ENCODE measurements at places on chromosomes 12 and 14.
A peak's percentile ranks its signal among the peaks of the same experiment; 100 is the strongest.

DNA sequence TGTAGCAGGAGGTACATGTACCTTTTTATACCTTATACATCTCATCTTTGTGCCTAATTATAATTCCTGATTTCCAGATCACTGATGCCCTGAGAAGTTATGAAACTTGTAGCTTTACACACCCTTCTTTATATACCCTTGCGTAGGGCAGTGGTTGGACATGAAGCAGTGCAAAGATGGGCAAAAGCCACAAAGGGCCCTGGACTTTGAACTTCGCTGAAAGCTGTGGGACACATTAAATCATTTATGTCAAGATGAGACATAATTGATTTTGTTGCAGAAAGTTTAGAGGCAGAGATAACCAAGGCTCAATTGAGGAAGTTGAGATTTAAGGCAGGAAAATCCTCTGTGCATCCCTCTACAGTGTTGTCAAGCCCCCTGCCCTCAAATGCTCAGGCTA, 170.0 kb downstream of the SLC2A13 start:
- no peak for DNase-seq

DNA sequence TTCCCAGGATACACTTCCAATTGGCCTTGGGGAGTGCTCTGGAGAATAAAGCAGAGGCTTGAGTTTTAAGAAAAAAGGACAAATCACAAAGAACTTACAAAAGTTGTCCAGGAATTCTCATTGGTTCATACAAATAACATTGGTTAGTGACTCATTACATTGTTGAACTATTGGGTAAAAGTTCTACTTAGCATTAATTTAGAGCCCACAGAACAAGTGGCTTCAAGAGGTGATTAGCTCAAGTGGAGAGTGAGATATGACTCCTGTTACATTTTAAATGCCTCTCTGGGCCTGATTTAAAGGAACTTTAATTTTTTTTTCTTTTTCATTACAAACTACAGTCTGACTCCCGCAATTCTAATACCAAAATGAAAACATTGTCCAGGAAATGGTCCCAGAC, 72.9 kb downstream of the ASCL4 start:
- DNase-seq, result no peak

- no peak for DNase-seq
These were observed 33.7 kb downstream of the GPHN start for GRCh38 chr14:66541627-66542026.

DNA sequence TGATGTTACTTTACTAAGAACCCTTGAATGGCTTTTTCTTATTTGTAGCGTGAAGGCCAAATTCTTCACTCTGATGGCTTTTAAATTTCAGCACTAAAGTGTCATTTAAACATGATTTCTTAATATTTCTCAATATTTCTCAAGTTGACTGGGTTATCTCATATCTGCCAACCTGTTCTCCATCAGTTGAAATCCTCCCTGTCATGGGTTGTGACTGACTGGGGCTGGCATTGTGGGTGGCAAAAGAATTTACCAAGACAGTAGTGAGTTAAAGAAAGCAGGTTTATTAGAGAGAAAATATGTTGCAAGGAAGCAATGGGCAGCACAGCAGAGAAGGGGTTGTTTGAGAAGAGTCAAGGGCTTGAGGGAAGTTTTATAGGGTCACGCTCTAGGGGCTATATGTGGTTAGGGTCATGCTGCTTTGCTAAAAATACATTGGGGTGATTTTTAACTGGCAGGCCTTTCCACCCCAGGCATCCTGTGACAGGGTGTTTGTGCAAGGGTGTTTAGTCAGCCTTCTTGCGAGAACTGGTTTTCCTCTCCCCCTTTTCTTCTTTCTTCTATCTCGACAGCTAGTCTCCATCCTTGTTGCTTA, 232.8 kb upstream of the SEL1L start:
- no peak for DNase-seq

GRCh38 chr12:96811083-96811482, 96.0 kb upstream of the NEDD1 start:
- DNase-seq, result no peak

DNA sequence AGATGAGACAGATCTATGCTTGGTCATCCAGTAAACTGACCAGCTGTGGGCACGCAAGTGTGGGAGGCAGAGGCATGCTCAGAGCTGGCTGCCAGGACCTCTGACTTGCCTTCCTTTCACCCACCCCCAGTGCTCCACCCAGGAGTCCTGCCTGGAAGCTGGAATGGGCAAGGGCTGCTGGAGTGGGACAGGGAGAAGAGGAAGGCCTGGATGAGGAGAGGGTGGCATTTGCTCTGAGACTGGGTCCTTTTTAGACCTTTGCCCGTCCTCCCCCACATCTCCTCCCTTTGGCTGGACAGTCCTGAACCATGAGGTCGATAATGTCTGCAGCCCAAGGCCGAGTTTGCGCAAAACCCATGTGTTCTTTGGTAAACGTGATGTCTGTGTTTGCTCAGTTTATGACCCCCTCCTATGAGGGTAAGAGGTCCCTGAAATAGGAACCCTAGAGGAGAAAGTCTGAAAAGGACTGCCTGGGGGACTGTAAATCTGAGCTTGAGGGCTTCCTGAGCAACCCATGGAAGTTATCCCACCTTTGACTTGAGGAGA, 3.8 kb upstream of the INHBE start:
- no peak for DNase-seq

DNA sequence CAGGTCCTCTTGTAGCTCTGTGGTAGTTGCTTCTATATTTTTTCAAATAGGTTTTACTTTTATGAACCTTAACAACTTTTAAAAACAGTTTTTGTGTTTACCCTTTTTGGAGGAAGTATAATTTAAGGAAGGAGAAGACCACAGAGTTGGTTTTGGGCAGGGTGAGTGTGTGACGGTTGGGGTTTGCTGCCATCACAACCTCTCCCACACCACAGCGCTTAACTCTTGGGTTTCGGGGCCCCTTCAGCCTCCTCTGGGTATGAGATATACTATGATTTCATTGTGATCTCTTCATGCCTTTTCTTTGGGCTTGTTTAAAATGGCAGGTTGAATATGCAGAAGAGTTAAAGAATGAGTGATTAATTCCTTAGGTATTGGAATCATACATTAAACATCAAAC, 228.7 kb upstream of the CRY1 start:
- no peak for DNase-seq

- no peak for DNase-seq
These were observed 234.3 kb downstream of the EFCAB11 start for GRCh38 chr14:89720076-89720687.

- DNase-seq, result no peak
These were observed at the start of gene CNTN1 for GRCh38 chr12:40691913-40692764. CNTN1 (plus strand) TSS chr12:40692439.

DNA sequence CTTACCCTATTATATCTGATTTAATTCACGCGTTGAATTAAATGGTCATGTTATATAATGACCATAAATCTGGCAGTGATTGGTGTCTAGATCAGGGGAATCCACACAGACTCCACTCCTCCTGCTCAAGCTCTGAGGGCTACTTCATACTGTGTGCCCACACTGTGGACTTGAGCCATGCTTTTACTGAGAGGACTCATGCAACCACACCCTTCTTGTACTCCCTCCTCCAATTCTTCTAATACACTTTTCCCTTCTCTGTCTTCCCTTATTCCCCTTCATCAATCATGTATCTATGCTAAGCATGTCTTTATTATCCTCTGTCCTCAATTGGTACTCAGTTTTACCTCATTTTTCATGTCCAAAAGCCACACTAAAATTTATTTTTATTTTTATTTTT, 37.7 kb upstream of the LRFN5 start:
- DNase-seq, result no peak

DNA sequence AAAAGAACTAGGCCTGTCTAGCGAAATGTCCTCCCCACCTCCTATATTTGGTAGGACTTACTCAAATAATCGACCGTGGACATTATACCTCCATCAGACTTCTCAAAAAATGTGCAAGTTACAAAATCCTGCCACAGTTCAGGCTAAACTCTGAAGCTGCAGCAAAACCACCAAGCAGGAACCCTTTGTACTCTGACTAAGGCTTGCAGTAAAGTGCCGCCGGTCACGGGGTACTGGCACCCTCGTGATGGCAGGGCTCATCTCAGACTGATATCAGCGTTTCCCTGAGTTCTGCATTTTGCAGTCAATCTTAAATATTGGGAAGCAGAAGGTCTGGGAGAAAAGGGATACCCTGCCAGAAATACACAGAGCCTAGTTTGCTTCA, 17.1 kb downstream of the SLC11A2 start:
- no peak for DNase-seq

DNA sequence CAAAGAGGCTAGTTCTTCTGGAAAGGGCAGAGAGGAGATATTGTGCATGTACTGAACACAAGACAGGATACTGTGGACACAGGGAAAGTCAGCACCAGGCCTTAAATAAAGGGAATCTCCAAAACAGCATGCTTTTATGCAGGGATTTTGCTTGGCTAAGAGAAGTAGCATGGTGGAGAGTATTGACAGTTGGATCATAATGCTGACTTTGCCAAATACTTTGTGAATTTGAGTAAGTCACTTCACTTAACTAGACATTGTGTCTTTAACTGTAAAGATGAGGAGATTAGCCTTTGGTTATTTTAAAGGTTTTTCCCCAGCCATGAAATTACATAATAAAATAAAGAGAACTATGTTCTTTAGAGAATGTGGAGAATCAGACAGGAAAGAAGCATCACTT, 24.5 kb downstream of the GALNT8 start:
- no peak for DNase-seq

- peak; percentile 79 for DNase-seq
These were observed 51.4 kb downstream of the VCPKMT start for GRCh38 chr14:50064993-50065392.

- DNase-seq, result no peak
These were observed 3.3 kb downstream of the AP1G2 start for GRCh38 chr14:23564181-23564812.

GRCh38 chr14:36383767-36384431, 63.5 kb upstream of the MBIP start:
- no peak for DNase-seq

- no peak for DNase-seq
These were observed 101.8 kb upstream of the NAP1L1 start for GRCh38 chr12:76186131-76186906.

- peak; percentile 59 for DNase-seq
These were observed 532 bp downstream of the FKBP11 start for GRCh38 chr12:48924617-48925303.

- no peak for DNase-seq
These were observed 41.0 kb upstream of the NCOR2 start for GRCh38 chr12:124608450-124608870.

DNA sequence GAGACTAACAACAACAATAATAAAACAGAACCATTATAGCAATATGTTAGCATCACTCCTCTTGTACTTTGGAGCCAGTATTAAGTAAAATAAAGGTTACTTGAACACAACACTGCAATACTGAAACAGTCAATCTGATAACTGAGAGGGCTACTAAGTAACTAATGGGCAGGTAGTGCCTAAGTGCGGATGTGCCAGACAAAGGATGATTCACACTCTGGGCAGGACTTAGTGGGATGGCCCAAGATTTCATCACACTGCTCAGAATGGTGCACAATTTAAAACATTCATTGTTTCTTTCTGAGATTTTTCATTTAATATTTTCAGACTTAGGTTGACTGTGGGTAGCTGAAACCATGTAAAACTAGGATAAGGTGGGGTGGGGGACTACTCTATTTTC, 131.9 kb upstream of the CAND1 start:
- no peak for DNase-seq

DNA sequence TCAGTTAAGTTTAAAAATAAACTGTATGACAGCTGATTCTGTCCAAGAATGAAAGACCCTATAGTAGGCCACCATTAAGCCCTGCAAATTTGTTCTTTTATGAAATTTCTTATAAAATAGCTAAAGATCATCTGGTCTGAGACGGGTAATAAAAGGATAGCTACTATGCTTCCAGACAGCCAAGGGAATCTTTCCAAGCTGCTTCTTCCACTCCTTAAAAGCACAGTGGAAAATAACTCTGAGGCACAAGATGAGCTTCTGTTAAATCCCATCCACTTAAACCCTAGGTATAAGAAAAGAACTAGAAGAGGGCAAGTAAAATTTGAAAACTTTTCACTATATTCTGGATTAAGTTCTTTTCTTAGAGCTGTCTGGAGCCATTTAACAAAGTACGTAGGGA, 194.3 kb downstream of the CAPZA3 start:
- DNase-seq, result no peak

GRCh38 chr12:42809226-42809625, 219.7 kb upstream of the PRICKLE1 start:
- no peak for DNase-seq

DNA sequence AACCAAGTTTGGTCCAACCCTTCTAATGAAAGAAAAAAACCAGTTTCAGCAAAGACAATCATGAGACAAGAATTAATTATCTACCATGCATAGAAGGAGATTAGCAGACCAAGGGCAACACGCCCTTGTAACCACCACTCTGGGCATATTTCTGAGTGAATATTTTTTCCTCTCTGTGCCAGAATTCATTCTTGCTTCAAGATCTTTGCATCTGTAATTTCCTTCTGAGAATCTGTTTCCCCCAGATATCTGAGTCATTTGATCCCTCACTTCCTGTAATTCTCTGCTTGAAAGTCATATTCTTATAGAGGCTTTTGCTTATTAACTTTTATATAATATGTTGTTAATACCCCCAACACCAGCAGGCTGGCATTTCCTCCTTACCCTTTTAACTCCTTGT, 243.7 kb downstream of the SLC16A7 start:
- DNase-seq, result no peak

DNA sequence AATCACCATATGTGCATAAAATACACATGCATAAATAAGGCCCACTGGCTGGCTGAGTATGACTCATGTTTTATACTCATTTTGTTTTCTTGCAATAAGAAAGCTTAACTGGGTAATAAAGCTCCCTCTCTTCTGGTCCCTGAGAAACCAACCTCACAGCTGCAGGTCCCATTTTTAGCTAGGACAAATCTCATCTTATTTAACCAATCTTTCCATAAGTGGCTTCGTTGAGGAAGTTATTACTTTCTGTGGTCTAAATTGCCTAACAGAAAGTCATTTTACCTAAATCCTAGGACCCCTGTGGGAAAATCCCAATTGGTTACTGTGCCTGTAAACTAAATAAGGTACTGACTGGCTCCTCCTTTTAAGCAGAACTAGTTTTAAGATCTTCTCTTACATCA, 232.8 kb upstream of the FBXO33 start:
- no peak for DNase-seq

GRCh38 chr12:104226672-104227071, 11.1 kb downstream of the TXNRD1 start:
- no peak for DNase-seq

GRCh38 chr12:115450710-115451109, 766.7 kb upstream of the TBX3 start:
- DNase-seq, result no peak

DNA sequence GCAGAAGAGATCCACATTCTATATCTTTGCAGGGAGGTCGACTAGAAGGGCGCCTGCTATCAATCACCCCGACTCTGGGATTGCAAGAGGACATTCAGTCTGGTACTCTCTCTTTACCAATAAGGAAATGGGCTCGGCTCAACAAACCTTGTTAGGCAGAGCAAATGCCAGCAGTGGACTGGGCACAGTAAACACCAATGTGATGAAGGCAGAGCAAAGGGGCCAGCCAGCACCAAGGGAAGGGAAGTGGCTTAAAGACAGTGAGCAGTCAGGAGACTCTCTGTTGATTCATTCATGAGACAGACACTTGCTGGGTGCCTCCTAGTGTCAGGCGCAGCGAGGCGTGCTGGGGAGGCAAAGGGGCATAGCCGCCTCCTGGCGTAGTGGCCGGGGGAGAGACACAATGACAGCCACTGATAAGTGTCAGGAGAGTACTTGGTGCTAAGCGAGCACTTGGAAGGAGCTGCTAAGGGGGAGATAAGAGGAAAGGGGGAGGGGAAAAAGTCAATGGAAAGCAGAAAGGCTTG, 34.1 kb downstream of the TMCC3 start:
- no peak for DNase-seq

- DNase-seq, result no peak
These were observed 14.9 kb downstream of the LTA4H start for GRCh38 chr12:96020314-96021003.

GRCh38 chr14:100494645-100495044, 92.6 kb downstream of the BEGAIN start:
- no peak for DNase-seq

Data from stimulated activated naive B cell treated with anti-CD40 and anti-IgM and Interleukin-4, amounts not matched to agents 10 μg/mL and 1 μg/mL and 100 μg/mL, for 72 hours (primary cell).